ENCODE measurements at places on chromosomes 6 and 20.

DNA sequence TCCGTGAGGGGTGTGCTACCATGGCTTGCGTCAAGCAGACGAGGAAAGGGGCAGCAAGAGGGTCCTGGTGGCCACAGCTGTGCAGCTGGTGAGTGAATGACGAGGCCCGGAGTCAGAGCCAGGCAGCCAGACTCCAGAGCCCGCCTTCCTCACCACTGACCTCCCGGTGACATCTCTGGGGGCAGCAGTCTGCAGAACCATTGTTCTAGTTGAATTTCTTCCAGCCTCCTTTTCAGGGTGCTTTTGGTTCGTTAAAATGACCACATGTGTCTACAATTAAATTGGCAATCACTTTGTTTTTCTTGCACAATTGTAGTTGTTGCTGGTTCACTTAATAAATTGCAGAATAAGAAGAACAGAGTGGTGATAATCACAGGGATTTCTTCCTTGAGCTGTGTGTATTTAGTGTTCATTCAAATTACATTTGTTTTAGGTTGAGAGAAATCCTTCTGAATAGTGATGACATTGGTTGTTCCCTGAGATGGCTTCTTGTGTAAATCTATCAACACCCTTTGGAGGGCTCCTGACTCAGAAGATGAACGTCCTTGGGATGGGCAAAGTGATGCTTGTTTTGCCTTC is 96.4 kb downstream of the TULP4 start:
- DNase-seq, result no peak

DNA sequence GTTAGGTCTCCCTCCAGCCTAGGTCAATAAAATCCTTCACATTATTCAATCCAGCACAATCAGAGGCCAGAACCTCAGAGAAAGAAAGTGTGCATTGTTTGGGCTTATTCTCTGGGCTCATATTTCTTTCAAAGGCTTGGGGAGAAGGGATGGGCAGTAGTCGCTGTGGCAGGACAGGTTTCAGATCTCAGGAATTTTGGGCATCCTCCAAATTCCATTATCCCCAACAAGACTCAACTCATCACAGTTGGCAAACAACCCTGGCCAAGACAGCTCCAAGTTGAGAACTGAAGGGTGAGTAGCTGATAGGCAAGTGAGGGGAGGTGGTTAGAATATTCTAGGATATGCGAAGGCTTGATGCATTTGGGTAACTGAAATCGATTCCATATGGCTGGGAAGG is 27.2 kb upstream of the CHD6 start:
- no peak for DNase-seq

GRCh38 chr20:8913456-8913855 is 155.4 kb upstream of the PLCB4 start:
- no peak for DNase-seq

DNA sequence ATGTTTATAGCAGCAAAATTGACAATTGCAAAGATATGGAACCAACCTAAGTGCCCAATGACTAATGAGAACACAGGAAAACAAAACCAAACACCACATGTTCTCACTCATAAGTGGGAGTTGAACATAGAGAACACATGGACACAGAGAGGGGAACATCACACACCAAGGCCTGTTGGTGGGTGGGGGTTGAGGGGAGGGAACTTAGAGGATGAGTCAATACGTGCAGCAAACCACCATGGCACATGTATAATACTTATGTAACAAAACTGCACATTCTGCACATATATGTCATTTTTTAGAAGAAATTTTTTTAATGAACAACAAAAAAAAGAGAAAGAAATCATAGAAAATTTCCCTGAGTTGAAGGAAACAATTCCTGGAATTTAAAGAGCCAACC is 3.9 kb downstream of the EPM2A start:
- DNase-seq, result no peak

DNA sequence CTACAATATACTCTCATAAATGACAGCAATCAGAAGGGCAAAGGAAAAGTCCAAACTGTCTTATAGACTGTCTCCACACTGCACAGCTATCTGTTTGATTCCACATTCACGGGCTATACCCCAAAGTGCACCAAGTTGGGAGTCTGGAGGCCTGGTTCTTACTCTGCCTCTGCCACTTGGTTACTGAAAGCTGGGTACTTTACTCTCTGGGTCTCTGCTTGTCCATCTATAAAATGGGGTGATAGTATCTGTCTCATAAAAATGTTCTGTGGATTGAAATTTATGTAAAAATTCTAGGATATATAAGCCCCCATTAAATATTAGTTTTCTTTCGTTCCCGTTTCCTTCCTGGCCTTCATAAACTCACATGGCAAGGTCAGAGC is 86.5 kb downstream of the CD164 start:
- DNase-seq, result no peak

GRCh38 chr6:169799474-169799926 is 48.1 kb downstream of the ERMARD start:
- no peak for DNase-seq

DNA sequence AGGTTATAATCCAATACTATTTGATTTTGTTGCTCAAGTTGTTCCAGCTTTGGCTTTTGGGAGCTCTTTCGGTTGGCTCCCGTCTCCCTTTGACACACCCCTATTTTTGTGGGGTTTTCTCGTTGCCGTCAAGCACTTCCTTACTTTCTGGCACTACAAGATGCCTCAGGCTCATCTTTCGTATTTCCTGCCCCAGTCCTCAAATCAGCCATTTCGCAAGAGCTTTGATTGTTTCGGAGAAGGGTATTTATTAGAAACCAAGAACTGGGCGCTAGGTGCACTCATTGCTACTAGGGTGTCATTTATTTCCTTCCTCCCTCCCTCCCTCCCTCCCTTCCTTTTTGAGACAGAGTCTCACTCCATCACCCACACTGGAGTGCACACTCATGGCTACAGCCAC is 13.3 kb upstream of the SOX12 start:
- no peak for DNase-seq

GRCh38 chr20:5120185-5120476 is 373 bp upstream of the PCNA start:
- DNase-seq, result no peak

DNA sequence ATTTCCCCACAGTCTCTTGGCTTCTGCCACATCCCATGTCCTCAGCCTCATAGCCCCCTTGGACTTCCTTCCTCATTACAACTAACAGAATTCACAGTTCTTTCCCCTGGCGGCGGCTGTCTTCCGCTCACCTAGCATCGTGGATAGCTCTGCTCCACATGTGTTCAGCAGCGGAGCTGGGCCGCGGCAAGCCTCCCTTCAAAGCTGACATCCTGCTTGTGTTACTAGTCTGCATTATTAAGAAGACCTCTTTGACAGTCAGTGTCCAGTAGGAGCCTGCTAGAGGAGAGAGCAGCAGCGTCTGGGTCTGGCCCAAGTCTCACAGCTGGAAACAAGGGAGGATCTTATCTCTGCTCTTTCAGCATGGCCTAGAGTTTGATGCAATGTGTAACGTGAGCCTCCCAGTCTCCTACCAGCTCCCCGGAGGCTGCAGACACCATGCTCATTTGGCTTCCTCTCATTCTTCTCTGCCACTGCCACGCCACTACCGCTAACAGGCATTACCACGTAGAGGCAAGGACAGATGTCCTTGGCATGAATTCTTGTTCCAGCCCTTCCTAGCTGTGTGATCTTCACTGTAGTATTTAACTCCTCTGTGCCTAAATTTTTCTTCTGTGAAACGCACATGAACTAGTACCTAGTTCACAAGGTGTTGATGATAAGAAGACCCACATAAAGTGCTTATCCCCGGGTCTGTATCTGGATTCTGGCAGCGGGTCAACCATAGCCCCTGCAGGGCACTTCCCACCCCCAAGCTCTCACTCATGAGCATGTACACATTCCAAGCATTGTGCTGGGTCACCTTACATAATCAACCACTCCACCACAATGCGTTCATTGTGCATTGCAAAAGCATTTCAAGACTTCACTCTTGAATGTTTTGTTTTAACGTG is 107.1 kb upstream of the BACH2 start:
- DNase-seq, result no peak

- DNase-seq, result no peak
These were observed 4.9 kb downstream of the TM9SF4 start for GRCh38 chr20:32114305-32114960.

DNA sequence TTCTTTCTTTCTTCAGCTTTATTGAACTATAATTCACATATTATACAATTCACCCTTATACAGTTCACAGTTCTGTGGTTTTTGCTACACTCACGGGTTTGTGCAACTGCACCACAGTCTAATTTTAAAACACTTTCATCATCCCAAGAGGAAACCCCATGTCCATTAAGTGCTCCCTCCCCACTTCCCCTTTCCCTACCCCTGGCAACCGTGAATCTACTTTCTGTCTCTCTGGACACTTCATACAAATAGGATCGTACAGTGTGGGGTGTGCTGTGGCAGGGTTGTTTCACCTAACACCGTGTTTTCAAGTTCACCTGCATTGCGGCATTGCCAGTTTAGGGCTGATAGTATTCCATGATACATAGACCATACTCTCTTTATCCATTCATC is 118.8 kb downstream of the PHACTR3 start:
- DNase-seq, result no peak

- no peak for DNase-seq
These were observed 810.8 kb downstream of the GRIK2 start for GRCh38 chr6:102204351-102204750.

- DNase-seq, result no peak
These were observed 13.7 kb upstream of the MLN start for GRCh38 chr6:33817489-33817888.

DNA sequence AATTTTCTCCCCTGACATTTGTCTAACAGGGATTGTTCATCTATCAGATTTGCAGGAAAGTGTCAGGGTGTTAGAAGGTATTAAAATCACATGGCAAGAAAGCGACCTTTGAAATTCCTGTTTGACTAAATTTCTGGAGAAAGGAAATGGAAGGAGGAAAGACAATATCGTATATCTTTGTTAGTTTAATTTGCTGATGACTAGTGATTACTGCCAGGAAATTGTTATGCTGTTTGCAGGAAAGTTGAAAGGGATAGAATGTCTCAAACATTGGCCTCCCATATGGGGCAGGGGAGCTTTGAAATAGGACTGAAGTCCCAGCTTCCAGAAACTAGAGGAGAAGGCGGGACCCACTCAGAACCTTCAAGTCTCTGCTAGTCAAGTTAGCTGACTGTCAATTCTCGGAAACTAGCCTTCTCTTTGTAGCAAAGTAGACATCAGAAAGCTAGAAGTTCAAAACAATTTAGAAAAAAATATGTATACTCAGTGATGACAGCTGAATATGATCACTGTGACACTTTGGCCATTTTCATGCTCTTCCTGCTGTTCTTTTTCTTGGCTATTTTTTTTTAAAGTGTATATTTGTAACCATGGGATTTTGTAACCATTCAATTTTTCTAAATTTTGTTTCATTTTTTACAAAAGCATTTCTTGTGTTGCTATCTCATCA is 53.4 kb upstream of the RALGAPA2 start:
- DNase-seq, result no peak

GRCh38 chr20:33604084-33604990 is 57.8 kb upstream of the C20orf144 start:
- no peak for DNase-seq

GRCh38 chr20:21941941-21942805 is 236.7 kb downstream of the PAX1 start:
- DNase-seq, result no peak

DNA sequence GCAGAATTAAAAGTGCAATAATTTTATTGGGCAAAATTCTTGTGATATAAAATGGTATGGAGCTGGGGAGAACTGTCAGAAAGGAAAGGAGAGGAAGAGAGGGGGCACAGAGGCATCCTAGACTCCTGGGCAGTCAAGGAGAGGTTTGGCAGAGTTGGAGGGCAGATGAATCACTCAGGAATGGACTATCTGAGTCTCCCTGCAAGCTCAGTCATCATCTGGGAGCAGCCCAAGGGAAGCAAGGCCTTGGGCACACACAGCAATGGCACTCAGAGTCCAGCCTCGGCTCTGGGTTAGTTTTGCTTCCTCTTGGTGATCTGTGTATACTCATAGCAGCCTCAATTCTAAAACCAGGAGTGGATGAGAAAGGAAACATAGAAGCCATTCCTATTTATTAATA is 67.2 kb downstream of the SLC22A1 start:
- no peak for DNase-seq

- DNase-seq, result no peak
These were observed 23.0 kb downstream of the PRR18 start for GRCh38 chr6:166285233-166285632.

DNA sequence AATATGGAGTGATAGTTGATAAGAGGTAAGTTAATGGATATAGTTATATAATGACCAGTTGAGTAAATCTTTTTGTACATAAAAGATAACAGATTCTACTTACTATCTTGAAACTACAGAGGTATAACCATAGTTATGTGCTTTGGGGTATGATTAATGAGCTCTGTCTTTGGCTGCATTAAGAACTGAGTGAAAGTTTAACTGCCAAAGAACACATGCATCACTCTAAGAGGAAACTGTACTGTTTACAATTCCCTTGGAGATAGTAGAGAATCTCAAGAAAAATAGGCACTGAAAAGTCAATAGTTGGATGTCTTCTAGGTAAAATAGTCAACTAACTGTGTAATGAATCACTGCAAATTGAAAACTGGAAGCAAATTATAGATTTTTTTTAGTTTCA is 1129.5 kb downstream of the EPHA7 start:
- no peak for DNase-seq

- no peak for DNase-seq
These were observed 10.4 kb downstream of the FAM210B start for GRCh38 chr20:56369179-56369578.

GRCh38 chr6:35474942-35475570 is 6.9 kb downstream of the RPL10A start:
- no peak for DNase-seq

DNA sequence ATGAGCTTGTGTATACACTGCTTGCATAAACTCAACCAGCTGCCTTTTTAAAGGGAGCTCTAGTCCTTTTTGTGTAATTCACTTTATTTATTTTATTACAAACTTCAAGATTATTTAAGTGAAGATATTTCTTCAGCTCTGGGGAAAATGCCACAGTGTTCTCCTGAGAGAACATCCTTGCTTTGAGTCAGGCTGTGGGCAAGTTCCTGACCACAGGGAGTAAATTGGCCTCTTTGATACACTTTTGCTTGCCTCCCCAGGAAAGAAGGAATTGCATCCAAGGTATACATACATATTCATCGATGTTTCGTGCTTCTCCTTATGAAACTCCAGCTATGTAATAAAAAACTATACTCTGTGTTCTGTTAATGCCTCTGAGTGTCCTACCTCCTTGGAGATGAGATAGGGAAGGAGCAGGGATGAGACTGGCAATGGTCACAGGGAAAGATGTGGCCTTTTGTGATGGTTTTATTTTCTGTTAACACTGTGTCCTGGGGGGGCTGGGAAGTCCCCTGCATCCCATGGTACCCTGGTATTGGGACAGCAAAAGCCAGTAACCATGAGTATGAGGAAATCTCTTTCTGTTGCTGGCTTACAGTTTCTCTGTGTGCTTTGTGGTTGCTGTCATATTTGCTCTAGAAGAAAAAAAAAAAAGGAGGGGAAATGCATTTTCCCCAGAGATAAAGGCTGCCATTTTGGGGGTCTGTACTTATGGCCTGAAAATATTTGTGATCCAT is 15.3 kb downstream of the TNFAIP3 start:
- peak; percentile 64 for DNase-seq
